T-helper 17 cell (primary cell): ENCODE measurements at places on chromosomes 1 and 21.

- peak; percentile 31 for DNase-seq
Observed at GRCh38 chr1:110087812-110088738, 17.6 kb upstream of the ALX3 start.

DNA sequence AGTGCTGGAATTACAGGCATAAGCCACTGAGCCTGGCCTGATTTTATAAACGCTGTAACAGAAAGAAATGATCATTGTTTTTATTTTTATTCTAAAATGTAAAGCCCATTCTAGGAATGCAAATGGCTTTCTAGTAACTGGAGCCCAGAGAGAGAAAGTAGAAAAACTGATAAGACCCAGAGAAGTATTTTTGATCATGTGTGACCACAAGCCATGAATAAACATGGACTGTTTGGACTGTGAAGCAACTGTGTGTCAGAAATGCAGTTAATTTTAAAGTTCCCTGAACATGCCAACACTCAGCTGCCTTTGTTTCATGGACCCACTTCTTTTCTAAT is 39.7 kb downstream of the EIF2B3 start:
- no peak for DNase-seq

- no peak for DNase-seq
Observed at GRCh38 chr1:27436204-27437159, 44.1 kb downstream of the GPR3 start.

DNA sequence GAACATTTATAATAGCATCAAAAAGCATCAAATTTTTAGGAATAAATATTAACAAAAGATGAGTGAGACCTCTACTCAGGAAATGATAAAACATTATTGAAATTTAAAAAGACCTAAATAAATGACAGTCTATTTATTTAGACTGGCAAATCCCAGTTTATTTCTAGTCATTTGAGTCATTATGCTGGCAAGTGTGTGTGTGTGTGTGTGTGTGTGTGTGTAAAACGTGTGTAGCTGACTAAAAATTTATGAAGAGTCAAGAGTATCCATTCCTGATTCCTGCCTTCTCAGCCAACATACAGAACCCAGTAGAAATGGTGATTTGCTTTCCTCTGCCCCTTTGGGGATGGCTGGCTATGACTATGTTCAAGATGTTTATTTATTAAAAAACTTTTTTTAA is 46.2 kb downstream of the OSBPL9 start:
- no peak for DNase-seq

- DNase-seq, result no peak
Observed at GRCh38 chr21:46081022-46081861, 16.7 kb upstream of the COL6A2 start.

GRCh38 chr1:112440574-112440973 is 44.6 kb downstream of the CTTNBP2NL start:
- DNase-seq, result no peak

DNA sequence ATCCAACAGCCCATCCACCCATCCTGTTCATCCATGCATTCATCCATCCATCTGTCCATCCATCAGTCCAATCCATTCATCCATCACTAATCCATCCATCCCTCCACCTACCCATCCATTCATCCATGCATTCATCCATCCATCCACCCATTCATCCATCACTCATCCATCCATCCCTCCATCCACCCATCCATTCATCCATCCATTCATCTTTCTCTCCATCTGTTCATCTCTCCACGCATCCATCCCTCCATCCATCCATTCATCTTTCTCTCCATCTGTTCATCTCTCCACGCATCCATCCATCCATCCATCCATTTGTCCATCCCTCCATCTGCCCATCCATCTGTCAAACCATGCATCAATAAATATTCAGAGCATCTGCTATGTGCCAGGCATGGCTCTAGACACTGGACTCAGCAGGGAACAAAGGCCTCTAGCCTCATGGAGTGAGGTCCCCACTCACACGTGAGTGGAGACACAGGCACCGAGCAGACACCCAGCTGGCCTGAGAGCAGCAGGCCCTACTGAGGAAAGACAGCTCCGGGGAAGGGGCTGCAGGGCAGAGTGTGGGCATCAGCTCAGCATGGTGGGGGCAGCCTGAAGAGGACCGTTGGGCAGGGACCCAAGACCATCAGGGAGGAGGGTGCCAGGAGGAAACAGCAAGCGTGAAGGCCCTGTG is 9.6 kb downstream of the KRTAP10-1 start:
- no peak for DNase-seq

DNA sequence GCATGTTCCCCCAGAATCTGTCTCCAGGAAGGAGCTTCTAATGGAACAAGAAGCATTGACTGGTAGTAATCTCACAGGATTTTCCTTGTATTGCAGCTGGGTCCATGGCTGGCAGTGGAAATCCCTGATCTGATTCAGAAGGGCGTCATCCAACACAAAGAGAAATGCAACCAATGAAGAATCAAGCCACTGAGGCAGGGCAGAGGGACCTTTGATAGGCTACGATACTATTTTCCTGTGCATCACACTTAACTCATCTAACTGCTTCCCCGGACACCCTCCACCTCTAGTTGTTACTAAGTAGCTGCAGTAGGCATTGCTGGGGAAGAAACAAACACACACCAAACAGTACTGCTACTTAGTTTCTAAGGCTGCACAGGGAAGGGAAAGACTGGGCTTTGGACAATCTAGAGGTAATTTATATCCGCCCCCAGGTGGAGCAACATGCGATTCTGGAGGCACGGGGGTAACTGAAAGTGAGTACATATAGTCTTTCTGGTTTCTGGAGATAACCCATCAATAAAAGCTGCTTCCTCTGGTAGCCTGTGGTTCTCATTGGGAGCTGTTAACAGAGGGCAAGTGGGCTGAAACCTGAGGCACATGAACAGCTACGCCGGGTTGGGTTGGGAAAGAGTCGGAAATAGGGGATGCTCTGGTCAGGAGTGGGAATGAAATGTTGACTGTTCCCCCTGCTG is 837 bp upstream of the USP21 start:
- DNase-seq, result no peak

GRCh38 chr1:233386336-233386735 is 58.8 kb downstream of the MAP3K21 start:
- DNase-seq, result no peak

- no peak for DNase-seq
Observed at GRCh38 chr1:247493106-247493505, 35.2 kb upstream of the OR2B11 start.

GRCh38 chr1:112793631-112794565 is 78.8 kb upstream of the PPM1J start:
- no peak for DNase-seq

GRCh38 chr1:55632906-55633305 is 417.7 kb upstream of the USP24 start:
- DNase-seq, result no peak

- DNase-seq, result no peak
Observed at GRCh38 chr1:63859480-63860275, 85.9 kb downstream of the ROR1 start.

GRCh38 chr1:234726359-234726943 is 116.5 kb upstream of the IRF2BP2 start:
- DNase-seq, result no peak

DNA sequence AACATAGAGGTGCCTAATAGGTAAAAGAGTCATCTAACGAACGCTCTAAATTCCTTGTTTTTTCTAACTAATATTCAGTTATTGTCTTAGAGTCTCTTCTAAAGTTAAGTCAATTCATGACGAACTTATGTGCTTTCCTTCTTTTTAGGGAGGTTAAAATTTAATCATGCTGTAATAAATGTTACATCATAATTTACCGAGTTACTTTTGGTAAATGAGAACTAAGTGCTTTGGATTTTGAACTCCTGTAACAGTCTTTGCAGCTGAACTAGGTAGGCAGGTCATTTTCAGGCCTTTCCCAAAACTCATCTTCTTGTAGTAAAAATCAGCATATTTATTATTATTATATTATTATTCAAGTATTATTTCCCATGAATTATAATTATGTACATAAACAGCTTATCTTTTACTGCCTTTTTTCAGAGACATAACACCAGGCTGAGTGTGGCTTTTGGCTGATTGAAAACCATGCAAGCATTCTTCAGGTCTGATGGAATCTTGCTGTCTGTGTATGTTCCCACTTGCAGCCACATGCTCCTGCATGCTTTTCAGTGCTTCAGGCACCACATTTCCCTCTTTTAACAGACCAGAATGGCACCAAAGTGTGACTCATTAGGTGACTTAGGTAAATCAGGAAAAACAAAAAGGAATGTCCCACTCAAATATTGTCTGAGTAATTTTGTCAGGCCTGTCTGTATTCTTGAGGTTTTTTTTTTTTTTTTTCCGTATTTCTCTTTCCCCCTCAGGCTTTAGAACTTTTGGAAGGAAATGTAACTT is 81.0 kb upstream of the CD55 start:
- DNase-seq, result no peak
